ENCODE measurements at places on chromosomes 12 and 14.
A peak's percentile ranks its signal among the peaks of the same experiment; 100 is the strongest.

DNA sequence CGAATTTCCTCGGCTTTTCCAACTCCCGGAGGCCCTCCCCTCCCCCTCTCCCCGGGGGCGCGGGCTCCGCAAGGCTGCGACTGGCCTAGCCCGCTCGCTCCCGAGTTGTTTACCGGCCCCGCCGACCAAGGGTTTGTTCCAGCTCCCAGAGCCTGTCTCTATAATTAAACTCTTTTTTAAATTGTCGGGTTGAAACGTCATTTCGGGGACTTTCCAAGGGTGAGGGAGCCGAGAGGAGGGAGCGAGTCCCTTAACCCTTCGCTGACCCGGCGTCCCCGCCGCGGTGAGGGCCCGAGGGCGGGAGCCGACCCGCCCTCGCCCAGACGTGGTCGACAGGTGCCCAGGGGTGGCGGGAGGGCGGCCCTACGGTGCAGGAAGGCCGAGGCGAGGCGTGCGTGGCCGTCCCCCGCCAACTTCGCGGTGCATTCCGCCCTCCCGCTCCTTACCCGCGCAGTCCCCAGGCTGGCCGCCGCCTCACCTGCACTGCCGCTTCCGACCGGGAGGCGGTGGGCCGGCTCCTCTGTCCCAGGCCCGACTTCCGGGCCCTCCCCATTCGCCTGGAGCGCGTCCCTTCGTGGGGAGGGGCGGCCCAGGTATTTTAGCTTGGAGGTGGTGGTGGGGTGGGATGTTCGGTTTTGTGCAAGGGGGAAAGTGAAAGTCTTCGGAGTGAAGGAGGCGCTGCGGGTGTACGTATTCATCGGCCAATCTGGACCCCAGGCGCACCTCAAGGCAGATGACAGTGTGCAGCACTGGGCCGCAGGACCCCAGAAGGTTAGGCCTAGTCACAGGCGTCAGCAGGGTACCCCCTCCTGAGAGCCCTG, 2.9 kb upstream of the ZFP36L1 start:
- peak overlapping the region; percentile 95 for H3K4me3 ChIP-seq
- H3K36me3 ChIP-seq = peaks cover 13% of the 10 kb centered on the region
- H3K27me3 ChIP-seq = no peaks in the 10 kb centered on the region
- DNase-seq = peak; percentile 93

- peak overlapping the region; percentile 99 for H3K27ac ChIP-seq
- no peak for DNase-seq
- H3K4me1 ChIP-seq = no peaks in the 10 kb centered on the region
- no peaks in the 10 kb centered on the region for H3K27me3 ChIP-seq
Measured at GRCh38 chr12:6336889-6337853, 4.7 kb downstream of the TNFRSF1A start.

- H3K27ac ChIP-seq = no peak overlapping the region
- no peaks in the 10 kb centered on the region for H3K4me1 ChIP-seq
- no peaks in the 10 kb centered on the region for H3K27me3 ChIP-seq
- H3K36me3 ChIP-seq = no peaks in the 10 kb centered on the region
Measured at GRCh38 chr14:89637581-89637980, 220.5 kb upstream of the FOXN3 start.

DNA sequence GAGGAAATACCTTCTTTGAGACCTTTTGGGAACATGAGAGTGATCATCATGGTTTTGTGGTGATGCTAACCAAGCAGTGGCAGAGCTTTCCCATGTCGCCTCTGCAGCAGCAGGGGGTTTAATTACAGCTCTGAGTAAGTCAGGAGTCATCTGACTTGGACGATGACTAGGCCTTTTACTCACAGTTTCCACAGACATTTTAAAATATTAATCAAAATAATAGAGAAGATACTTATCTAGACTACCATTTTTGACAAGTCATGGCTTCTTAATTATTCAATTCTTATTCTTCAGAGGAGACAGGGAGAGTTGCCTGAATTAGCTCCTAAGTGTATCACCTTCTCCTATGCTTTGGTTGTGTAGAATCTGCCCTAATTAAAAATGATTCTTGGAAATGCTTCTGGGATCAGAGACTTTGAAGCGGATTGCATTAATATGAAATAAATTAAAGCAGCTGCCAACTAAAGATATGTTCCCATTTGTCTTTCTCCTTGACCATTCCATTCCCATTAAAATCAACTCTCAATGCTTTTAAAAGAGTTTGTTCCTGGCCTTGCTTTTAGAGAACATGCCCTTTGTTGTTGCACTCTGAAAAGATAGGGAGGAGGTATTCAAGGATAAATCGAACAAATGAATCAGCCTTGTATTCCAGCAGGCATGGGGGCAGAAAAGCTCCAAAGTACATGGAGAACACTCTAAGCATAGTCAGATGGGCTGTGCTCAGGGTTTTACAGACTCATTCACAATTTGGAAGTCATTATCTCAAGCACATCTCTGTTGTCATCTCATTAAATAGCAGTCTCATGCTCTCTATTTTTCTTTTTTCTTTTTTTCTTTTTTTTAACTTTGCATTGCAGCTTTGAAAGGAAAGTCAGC, 7.7 kb upstream of the IFNG-AS1 start:
- DNase-seq = no peak
- H3K4me1 ChIP-seq = no peaks in the 10 kb centered on the region
- no peak overlapping the region for H3K27ac ChIP-seq
- no peaks in the 10 kb centered on the region for H3K36me3 ChIP-seq
- H3K27me3 ChIP-seq = no peaks in the 10 kb centered on the region

GRCh38 chr12:50016501-50017475, 8.5 kb downstream of the RACGAP1 start:
- H3K4me3 ChIP-seq = no peak overlapping the region
- H3K27me3 ChIP-seq = no peaks in the 10 kb centered on the region
- peak; percentile 78 for DNase-seq
- H3K4me1 ChIP-seq = peaks cover 5% of the 10 kb centered on the region
- H3K27ac ChIP-seq = no peak overlapping the region
- H3K36me3 ChIP-seq = no peaks in the 10 kb centered on the region

GRCh38 chr12:11963841-11964471, 106.8 kb upstream of the BCL2L14 start:
- no peak for DNase-seq
- H3K27ac ChIP-seq = no peak overlapping the region
- H3K27me3 ChIP-seq = no peaks in the 10 kb centered on the region
- H3K36me3 ChIP-seq = no peaks in the 10 kb centered on the region
- H3K4me3 ChIP-seq = no peak overlapping the region

- H3K27ac ChIP-seq = no peak overlapping the region
- H3K27me3 ChIP-seq = no peaks in the 10 kb centered on the region
- no peaks in the 10 kb centered on the region for H3K36me3 ChIP-seq
- peaks cover 22% of the 10 kb centered on the region for H3K4me1 ChIP-seq
- no peak overlapping the region for H3K4me3 ChIP-seq
- no peak for DNase-seq
Measured at GRCh38 chr14:68587931-68588330, 204.9 kb downstream of the ZFP36L1 start.

GRCh38 chr12:121717041-121717699, 4.6 kb downstream of the TMEM120B start:
- no peaks in the 10 kb centered on the region for H3K27me3 ChIP-seq
- H3K4me3 ChIP-seq = no peak overlapping the region
- no peak overlapping the region for H3K27ac ChIP-seq
- no peaks in the 10 kb centered on the region for H3K36me3 ChIP-seq

- H3K36me3 ChIP-seq = no peaks in the 10 kb centered on the region
- H3K4me3 ChIP-seq = no peak overlapping the region
- H3K4me1 ChIP-seq = no peaks in the 10 kb centered on the region
- no peak overlapping the region for H3K27ac ChIP-seq
Measured at GRCh38 chr14:51630987-51631386, 20.7 kb upstream of the FRMD6 start.

GRCh38 chr12:96233939-96234461, 39.8 kb downstream of the ELK3 start:
- H3K4me3 ChIP-seq = no peak overlapping the region
- H3K27ac ChIP-seq = peak overlapping the region; percentile 85
- peak; percentile 98 for DNase-seq

DNA sequence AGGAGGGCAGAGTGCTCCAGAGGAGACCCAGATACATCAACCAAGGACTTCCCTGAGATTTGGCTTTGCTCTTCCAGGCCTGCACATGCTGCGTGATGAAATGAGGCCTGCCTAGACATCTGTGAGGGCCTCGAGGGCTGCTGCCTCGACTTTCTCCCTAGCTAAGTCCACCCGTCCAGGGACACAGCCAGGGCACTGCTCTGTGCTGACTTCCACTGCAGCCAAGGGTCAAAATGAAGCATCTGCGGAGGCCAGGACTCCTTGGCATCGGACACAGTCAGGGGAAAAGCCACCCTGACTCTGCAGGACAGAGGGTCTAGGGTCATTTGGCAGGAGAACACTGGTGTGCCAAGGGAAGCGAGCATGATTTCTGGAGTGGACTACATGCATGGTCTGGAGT, 10.7 kb downstream of the SLC25A47 start:
- no peak for DNase-seq
- no peak overlapping the region for H3K4me3 ChIP-seq
- peaks cover 45% of the 10 kb centered on the region for H3K36me3 ChIP-seq

- H3K36me3 ChIP-seq = no peaks in the 10 kb centered on the region
- DNase-seq = no peak
- peaks cover 31% of the 10 kb centered on the region for H3K4me1 ChIP-seq
- no peak overlapping the region for H3K4me3 ChIP-seq
Measured at GRCh38 chr12:14931791-14932560, 6.4 kb downstream of the ERP27 start.

- no peak overlapping the region for H3K27ac ChIP-seq
- H3K36me3 ChIP-seq = no peaks in the 10 kb centered on the region
- no peaks in the 10 kb centered on the region for H3K4me1 ChIP-seq
- no peak for DNase-seq
Measured at GRCh38 chr12:100926669-100927248, 132.2 kb downstream of the ANO4 start.

- no peaks in the 10 kb centered on the region for H3K27me3 ChIP-seq
- H3K27ac ChIP-seq = no peak overlapping the region
- H3K4me3 ChIP-seq = no peak overlapping the region
- DNase-seq = no peak
- no peaks in the 10 kb centered on the region for H3K4me1 ChIP-seq
- no peaks in the 10 kb centered on the region for H3K36me3 ChIP-seq
Measured at GRCh38 chr12:121159467-121160307, 27.0 kb downstream of the P2RX7 start.

- no peak overlapping the region for H3K4me3 ChIP-seq
- no peaks in the 10 kb centered on the region for H3K36me3 ChIP-seq
- H3K4me1 ChIP-seq = no peaks in the 10 kb centered on the region
- H3K27me3 ChIP-seq = no peaks in the 10 kb centered on the region
- H3K27ac ChIP-seq = no peak overlapping the region
Measured at GRCh38 chr14:51612449-51612848, 39.3 kb upstream of the FRMD6 start.

- no peak overlapping the region for H3K27ac ChIP-seq
- no peaks in the 10 kb centered on the region for H3K27me3 ChIP-seq
- no peak for DNase-seq
- H3K4me3 ChIP-seq = no peak overlapping the region
Measured at GRCh38 chr14:95683793-95684192, 2.4 kb upstream of the TCL1B start.

- no peak overlapping the region for H3K4me3 ChIP-seq
- no peak overlapping the region for H3K27ac ChIP-seq
- no peak for DNase-seq
- H3K36me3 ChIP-seq = no peaks in the 10 kb centered on the region
- H3K27me3 ChIP-seq = no peaks in the 10 kb centered on the region
Measured at GRCh38 chr14:68333262-68333661, 459.6 kb downstream of the ZFP36L1 start.

- no peaks in the 10 kb centered on the region for H3K4me1 ChIP-seq
- H3K27ac ChIP-seq = no peak overlapping the region
- no peak overlapping the region for H3K4me3 ChIP-seq
- no peaks in the 10 kb centered on the region for H3K27me3 ChIP-seq
Measured at GRCh38 chr14:98008381-98009113, 1211.4 kb downstream of the VRK1 start.

DNA sequence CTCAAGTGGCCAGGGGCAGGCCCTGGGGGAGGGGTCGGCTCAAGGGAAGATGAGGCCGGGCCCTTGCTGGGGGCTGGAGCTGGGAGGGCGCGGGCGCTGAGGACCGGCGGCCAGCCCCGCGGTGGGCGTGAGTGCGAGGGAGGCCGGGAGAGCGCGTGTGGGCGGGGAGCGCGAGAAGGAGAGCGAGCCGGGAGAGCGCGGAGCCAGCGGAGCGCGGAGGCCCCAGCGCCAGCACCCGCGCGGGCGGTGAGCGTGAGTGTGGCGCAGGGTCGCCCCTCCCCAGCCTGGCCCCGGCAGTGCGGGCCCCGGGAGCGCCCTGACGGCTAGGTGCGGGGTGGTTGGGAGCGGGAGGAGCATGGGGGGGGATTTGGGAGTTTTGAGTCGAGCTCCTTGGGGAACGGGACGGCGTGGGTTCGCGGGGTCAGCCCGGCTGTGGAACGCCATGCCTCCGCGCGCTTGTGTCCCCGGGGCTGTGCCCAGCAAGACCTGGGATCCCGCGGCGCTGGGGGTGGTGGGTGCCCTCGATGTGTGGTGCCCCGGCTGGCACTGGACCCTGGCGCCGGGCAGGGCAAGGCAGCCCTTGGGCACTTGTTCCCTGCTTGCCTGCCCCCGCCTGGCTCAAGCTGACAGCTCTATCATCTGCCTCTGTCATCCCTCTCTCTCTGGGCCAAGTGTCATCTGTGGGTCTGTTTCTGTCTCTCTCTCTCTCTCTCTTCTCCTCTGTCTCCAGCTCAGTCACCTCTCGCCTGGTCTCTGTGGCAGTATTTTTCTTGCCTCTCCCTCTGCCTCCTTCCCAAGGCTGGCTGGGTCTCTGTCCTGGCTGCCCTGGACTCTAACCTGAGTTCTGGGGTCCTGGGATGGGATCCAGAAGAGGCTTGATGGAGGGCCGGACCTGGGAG, at the start of gene LBHD2:
Gene LBHD2, plus strand, starts transcription at position 190 of the 899 bp plus-strand sequence. CDS start 1,803 bp downstream, outside the sequence.
- no peak within 1 kb of the TSS for H3K4me3 ChIP-seq
- H3K36me3 ChIP-seq = no peaks in the 10 kb centered on the region
- peaks cover 76% of the 10 kb centered on the region for H3K27me3 ChIP-seq
- H3K27ac ChIP-seq = no peak within 1 kb of the TSS
- no peak for DNase-seq

DNA sequence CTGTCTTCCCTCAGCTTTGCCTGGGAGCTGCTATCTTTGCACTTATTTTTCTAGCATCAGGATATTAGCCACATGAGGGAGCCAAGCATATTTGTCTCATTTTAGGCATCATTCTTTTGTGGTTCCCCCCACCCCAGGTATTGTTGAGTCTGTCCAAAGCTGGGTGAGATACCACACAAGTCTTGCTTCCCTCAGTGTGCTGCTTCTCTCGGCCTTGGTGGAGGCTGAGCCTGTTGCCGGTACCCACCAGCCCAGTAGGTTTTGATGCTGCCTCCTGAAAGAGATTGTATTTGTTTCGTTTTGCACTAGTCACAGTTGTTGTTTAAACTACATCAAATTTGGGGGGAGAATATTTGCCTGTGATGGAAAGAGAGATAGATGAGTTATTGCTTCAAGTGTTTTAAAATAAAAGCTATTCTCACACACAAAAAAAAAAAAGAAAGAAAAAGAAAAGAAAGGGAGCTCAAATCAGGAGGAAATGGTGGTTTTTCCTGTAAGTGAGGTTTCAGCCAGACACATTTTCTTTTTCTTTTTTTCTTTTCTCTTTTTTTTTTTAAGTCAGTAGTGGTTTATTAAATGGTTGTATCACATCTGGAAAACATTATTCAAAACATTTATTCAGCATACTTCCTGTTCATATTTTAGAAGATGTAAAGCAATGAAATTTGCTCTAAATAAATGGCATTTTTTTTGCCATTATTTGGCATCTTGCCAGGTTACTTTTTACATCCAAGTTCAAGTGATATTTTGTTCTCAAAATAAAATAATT, 58.5 kb downstream of the SLC4A8 start:
- no peak overlapping the region for H3K4me3 ChIP-seq
- DNase-seq = no peak
- no peaks in the 10 kb centered on the region for H3K27me3 ChIP-seq
